Thyroid gland (tissue), 4 donors: ENCODE measurements at places on chromosomes 7 and 10. TPM values are rescaled to one million over a fixed set of nuclear protein-coding genes. Genes with fewer than 3 reads are reported as not detected.

DNA sequence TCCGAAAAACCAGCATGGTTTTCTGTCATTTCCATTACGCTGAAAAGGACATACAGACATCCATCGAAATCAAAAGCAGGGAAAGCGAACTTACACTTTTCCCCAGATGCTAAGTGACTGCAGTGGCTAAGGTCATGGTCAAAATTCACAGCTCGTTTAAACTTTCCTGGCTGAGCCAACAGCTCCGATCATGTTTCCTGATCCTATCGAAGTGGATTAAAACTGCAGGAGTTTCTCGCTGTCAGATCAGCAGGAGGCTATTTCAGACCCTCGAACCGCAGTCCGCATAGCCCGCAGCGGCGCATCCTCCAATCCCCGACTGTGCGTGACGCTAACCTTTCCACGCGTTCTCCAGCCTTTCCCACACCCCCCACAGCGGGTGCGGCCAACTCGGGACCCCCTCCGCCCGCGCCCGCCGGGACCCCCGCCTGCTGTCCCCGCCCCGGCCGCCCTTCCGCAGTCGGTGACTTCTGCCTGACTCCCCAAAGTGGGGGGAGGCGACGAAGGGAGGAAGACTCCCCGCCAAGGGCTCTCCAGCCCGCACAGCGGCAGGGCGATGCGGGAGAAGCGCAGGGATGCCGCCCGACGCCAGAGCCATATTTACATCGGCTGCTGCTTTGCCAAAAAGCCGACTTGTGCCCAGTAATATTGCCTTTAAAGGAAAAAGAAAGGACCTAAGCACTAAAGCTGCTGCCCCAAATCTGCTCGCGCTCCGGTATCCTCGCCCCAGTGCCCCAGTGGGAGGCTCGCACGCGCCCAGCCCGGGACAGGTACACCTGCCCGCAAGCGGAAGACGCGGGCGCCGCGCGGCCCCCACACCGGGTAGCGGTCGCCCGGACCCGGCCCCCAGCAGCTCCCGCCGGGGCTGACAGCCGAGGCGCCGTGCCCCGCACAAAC lies 1.2 kb downstream of the PIP4K2A start:
- DNase-seq = peak; percentile 30

DNA sequence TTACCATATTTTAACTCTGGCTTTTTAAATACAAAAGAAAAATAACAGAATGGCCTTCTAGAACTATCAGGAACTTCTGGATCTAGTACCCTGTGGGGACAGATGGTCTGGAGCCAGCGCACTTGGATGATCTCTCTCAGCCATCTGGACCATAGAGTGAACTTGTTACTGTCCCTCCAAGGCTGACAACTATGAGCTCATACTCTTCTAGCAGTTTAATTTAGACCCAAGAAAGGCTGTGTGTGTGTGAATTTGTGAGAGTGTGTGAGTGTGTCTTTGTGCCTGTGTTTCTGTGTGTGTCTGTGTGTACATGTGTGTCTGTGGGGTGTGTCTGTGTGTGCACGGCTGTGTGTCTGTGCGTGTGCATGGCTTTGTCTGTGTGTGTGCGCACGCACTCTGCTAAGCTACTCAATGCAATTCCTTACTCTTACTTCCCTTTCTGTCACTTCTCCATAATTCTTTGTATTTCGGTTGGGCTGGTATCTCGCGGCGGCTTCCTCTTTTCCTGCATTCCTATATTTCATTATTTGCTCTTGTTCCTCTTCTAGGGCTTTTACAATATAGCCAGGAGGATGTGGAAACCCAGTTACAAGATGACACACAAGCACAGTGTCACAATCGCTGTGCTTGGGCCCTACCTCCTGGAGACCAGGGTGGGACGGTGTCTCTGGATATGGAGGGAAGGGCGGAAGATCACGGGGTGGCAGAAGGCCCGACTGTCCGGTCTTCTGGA lies 51.9 kb downstream of the IKZF1 start:
- DNase-seq = no peak

DNA sequence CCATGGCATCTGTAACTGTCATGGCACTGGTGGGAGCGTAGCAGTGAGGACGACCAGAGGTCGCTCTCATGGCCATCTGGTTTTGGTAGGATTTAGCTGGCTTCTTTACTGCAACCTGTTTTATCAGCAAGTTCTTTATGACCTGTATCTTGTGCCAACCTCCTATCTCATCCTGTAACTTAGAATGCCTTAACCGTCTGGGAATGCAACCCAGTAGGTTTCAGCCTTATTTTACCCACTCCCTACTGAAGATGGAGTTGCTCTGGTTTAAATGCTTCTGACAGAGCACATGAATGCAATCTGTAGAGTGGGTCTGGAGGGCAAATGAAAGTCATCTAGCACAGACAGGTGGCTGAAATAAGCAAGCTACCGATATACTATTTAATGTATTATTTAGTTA lies 55.3 kb upstream of the OPN4 start:
- DNase-seq = no peak

GRCh38 chr10:49446031-49446430 lies 50.1 kb upstream of the DRGX start:
- DNase-seq = no peak

- peak; percentile 67 for DNase-seq
Measured at GRCh38 chr10:21516242-21517131, 9.0 kb downstream of the SKIDA1 start.

GRCh38 chr10:99870123-99870730 lies 87.8 kb downstream of the ABCC2 start:
- DNase-seq = no peak

GRCh38 chr10:22648547-22648961 lies 65.8 kb downstream of the PIP4K2A start:
- no peak for DNase-seq

The SLIT1 gene
- under 0.01 TPM for total RNA-seq

The NME8 gene
- total RNA-seq = not detected
